ENCODE measurements at places on chromosomes 2 and 18.
A peak's percentile ranks its signal among the peaks of the same experiment; 100 is the strongest.

GRCh38 chr2:154720651-154721050 lies 22.2 kb downstream of the KCNJ3 start:
- no peak for DNase-seq

- DNase-seq: no peak
These were observed 17.0 kb downstream of the SH3BP4 start for GRCh38 chr2:234968631-234969305.

- no peak for DNase-seq
These were observed 45.4 kb upstream of the TMEM163 start for GRCh38 chr2:134764164-134764563.

DNA sequence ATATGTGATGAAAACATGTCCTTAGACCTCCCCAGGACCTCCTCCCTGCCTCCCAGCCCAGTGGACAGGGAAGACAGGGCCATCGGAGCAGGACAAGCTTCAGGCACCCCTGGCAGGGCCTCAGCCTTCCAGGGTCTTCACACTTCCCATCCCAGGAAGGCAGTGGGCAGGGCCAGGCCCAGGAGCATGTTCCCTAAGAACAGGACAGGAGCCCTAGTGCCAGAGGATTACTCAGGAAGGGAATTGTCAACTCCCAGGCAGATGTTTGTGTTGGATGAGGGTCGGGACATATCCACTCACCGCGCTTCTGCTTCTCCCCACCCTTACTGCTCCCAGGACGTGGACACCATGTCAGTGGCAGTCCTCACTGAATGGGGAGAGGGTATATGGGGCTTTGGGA lies 138.9 kb downstream of the TNS1 start:
- DNase-seq: no peak

- no peak for DNase-seq
These were observed 81.8 kb upstream of the SH3BP4 start for GRCh38 chr2:234869969-234870368.

- DNase-seq: no peak
These were observed 24.1 kb upstream of the FZD7 start for GRCh38 chr2:202009581-202009980.

DNA sequence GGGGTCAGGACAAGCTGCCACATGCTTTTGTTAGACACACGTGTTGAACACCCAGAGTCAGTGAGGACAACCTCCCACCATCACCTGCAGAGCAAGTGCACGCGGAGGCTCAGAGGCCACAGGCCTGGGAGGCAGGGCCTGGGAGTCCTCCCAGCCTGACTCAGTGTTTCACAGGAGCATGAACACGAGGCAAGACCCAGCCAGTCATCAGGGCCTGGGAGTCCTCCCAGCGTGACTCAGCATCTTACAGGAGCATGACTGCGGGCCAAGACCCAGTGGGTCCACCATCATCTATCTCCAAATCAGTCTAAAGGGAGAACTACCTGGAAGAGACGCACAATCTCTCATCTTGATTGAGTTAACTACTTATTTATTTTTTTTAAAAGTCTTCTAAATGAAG lies 112.6 kb upstream of the PXDN start:
- DNase-seq: peak; percentile 27

GRCh38 chr2:30208453-30208852 lies 22.9 kb upstream of the LBH start:
- DNase-seq: peak; percentile 74

GRCh38 chr18:78619854-78620253 lies 359.8 kb upstream of the SALL3 start:
- DNase-seq: no peak

GRCh38 chr2:82282111-82282882 lies 1977.7 kb upstream of the LRRTM1 start:
- no peak for DNase-seq

GRCh38 chr2:74461187-74462053 lies 3.2 kb downstream of the WBP1 start:
- no peak for DNase-seq

DNA sequence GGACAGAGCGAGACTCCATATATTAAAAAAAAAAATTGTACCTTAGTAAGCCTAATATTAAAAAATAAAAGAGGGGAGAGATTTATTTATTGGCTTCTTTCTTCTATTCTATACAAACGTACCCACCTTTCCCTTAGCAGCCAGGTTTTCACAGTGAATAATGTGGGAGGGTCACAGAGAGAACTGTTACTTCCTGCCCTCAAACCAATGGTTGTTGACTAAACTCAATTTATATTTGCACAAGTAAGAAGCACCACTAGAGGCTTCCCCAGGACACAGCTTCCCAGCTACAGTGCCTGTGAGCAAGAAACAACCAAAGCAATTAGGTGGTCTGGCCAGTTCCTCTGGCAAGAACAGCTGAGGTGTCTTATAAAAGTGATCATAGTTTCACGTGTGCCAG lies 28.9 kb upstream of the GALR1 start:
- DNase-seq: no peak

All from cerebellum (tissue), 4 donors.